ENCODE measurements at places on chromosomes 6 and 20.

GRCh38 chr20:58084566-58084965 is 143.9 kb downstream of the ANKRD60 start:
- DNase-seq = no peak

DNA sequence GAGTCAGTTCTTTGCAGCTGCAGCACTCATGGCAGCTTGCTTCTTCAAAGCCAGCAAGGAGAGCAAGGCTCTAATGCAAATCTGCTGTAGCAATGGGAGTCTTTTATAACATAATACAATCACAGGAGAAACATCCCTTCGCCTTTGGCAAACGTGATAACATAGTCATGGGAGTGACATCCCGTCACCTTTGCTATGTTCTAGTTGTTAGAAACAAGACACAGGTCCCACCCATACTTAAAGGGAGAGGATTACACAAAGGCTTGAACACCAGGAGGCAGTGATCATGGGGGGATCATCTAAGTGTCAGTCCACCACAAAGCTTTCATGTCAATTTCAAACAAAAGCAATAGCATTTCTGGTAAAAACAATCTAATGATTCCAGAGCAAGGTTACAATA is 40.1 kb upstream of the PHACTR2 start:
- DNase-seq = no peak

DNA sequence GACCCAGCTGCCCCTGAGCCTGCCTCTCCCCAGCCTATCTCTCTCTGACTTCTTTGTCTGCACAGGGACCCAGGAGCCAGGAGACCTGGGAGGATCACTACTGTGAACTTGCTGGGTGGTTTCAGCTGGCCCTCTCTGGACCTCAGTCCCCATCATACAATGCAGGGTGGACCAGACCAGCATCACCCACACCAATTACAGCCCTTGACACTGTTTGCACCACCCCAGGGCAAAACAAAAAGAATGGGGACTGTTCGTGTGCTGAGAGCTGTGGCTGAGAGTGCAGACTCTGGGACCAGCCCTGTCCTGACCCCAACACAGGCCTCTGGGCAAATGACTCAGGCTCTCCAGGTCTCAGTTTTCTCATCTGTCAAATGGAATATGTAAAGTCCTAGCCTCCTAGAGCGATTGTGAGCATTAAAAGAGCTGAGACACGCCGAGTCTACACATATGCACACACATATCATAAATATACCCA is 25.4 kb downstream of the PTGIS start:
- no peak for DNase-seq

GRCh38 chr6:166739117-166739975 is 112.3 kb upstream of the RPS6KA2 start:
- DNase-seq = no peak

GRCh38 chr6:30150671-30151395 is 10.2 kb downstream of the TRIM10 start:
- no peak for DNase-seq

- DNase-seq = no peak
Observed at GRCh38 chr6:63734923-63735322, 99.3 kb downstream of the PHF3 start.

DNA sequence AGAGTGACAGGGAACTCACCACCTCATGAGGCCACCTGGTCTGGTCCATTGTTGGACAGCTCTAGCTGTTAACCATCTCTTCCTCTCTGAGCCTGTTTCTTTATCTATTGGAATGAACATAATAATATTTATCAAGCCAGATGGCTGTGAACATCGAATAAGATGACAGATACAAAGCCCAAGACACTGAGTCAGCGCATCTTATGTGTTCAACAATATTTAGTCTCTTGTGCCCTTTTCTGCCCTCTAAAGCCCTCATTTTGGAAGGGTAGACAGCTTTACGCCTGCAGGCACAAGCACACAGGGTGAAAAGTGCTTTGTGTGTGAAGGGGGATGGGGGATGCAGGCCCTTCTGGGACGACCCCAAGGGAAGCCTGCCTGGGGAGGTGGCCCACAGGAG is 164.0 kb downstream of the GRM4 start:
- DNase-seq = no peak

GRCh38 chr6:24504287-24504648 is 9.5 kb downstream of the ALDH5A1 start:
- DNase-seq = no peak

DNA sequence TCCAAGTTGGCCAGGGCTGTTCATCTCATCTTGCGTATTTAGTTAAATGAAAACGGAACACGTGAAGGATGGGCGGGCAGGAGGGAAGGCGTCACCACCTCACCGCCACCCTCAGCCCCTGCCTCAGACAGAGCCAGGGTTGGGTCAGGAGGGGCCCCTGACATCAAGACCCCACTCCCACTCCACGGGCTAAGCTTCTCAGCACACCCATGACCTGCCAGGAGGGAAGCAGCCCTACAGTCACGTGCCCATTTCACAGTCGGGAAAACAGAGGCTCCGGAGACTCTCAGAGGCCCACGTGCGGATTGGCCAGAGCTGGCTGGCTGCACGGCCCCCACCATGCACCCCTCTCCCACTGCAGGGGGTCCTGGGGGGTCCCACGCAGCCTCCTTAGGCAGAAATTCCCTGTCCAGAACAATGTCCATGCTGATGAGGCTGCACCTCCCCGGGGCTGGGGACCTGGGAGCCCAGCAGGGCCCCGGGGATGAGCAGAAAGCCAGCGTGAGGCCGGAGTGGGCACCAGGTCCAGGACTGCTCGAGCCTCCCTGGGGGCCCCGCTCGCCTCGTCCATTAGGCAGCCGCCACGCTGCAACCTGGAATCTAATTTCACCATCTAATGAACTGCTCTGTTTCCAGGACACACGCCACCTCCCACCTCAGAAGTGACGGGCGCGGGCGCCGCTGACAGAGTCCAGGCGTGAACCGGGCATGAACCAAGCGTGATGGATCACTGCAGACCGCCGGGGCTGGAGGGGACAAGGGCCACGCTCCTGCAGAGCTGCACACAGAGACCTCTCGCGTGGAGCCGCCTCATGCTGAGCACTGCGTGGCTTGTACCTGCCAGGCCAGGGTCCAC is 15.8 kb downstream of the KCNQ2 start:
- DNase-seq = no peak

DNA sequence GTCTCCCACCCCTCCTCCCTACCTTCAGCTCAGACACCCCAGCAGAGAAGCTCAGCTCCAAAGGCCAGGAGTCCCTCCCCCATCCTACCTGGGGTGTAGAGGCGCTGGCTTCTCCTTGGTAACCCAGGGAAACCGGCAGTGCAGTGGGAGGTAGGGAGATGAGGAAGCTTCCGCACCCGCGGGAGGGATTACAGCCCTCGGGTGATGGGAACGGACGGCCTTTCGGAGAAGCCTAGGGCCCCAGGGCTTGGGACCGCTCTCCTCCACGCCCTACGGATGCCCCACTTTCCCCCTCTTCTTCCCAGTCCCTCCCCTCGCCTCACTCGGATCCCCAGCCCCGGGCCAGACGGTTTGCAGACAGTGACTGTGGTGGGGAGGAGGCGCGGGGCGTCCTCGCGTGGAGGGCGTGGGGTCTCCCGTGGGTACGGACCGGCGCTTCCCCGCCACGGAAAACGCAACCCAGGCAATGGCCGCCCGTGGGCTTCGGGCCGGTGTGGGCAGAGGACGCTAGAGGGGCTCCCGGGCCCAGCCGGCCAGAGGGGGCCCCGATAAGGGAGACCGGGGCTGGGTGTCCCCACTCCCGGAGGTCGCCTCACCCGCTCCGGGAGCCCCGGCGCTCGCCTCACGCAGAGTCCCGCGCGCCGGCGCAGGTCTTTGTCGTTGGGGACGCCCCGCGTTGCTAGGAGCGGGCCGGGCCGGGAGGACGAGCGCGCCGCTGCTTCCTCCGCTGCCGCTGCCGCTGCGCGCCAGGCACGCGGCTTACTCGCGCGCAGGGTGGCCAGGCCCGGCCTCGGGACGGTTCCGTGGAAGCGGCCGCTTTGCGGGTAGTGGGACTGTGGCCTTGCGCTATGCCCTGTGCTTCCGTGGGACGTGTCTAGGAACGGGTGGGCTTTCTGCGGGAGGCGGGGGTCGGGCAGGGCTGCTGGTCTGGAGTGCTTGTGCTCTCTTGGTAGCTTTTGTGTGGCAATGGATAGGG is 15.8 kb downstream of the AARS2 start:
- no peak for DNase-seq

GRCh38 chr6:18179770-18180356 is 24.6 kb downstream of the KDM1B start:
- DNase-seq = no peak

GRCh38 chr6:133062696-133063306 is 178.4 kb upstream of the EYA4 start:
- DNase-seq = no peak

DNA sequence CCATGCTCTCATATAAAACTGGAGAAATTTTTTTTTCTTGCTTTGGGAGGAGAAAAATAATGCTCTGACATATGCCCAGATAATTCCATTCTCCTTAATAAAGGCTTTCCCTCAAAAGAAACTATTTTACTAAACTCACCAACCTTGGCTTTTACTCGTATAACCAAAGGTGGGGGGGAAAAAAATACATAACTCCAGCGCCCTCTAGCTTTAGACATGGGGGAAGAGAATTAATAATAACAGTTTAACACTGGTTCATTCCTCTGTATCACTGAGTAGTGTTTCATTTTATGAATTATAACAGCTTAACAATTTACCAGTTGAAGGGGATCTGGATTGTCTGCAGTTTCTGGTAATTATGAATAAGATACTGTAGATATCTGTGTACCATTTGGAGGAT is 1226.1 kb downstream of the GRIK2 start:
- DNase-seq = no peak

DNA sequence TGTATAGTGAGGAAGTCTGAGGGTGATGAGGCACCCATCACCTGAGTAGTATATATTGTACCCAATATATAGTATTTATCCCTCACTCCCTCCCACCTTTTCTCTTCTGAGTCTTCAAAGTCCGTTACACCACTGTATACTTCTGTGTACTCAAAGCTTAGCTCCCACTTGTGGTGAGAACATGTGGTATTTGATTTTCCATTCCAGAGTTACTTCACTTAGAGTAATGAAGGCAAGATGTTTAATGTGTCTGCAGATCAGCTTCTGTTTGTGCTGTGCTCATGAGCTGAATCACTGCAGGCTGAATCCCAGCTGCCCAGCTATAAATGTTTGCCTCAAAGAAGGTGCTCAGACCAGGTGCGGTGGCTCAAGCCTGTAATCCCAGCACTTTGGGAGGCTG is 139.3 kb upstream of the FOXA2 start:
- no peak for DNase-seq

GRCh38 chr6:55866128-55866527 is 9.3 kb downstream of the BMP5 start:
- no peak for DNase-seq

- DNase-seq = no peak
Observed at GRCh38 chr20:4195499-4195898, 180.1 kb upstream of the RNF24 start.

GRCh38 chr6:45830441-45831139 is 185.1 kb downstream of the CLIC5 start:
- no peak for DNase-seq

- DNase-seq = no peak
Observed at GRCh38 chr20:47183367-47183766, 173.1 kb downstream of the ZMYND8 start.

DNA sequence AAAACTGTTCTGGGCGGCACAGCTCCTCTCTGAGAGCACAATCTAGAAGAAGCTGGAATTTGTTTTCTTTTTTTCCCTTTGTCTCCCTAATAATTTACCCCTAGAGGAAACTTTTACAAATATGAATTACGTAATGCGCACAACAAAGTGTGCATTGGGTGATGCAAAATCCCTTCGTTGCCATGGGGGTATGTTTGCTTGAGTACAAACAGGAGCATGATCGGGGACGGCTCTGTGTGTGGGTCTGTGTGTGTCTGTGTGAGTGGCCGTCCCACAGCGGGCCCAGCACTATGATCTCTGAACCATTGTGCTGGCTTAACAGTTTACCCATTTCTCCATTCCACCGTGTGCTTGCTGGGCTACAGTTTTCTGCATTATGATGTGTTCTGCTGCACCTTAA is 278.2 kb downstream of the CDC5L start:
- DNase-seq = no peak

DNA sequence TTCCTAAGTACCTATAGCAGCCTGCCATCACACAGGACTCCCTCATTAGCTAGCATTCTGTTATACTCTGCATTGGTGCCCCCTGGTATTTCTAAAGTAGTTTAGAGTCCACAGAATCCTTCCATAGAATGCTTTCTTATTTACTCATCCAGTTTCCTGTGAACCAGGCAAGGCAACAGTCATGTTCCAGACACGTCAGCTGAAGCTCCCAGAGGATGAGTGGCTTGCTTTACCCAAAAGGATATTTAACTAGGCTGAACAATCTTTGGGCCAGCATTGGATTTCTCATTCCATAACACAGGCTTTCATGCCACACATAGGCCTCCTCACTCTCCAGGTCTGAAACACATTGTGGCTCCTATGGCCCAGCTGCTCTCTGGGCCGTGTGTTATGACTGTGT is 203.8 kb upstream of the MAP3K7 start:
- peak; percentile 33 for DNase-seq

DNA sequence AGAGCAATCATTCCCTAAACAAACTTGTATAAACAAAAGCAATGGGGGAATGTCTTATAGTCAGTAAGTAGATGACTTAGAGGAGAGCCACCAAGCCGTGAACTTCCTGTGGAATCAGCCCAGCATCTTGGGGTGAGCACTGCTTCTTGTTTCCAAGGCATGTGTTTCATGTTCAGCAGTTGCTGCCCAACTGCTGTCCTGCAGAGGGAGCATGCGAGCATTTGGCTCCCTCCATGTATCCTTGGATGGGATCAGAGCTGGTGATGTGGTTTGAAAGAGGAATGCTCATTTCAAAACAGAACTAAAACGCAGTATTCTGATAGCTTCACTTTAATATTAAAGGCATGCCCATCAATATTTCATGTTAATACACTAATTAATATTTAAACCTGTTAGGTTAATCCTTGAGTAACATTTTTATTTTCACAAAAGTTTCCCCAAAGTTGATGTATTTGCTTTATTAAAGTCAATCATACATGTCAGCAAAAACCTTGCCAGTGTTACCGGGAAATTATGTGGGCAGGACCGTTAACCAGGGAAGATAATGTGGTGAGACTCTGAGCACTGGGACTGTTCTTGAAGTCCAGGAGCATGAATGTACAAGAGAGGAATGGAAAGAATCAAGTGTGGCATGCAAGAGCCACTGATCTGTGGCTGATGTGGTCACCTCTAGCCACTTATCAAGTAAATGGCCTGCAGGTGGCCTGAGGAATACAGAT is 172.1 kb upstream of the GGTLC1 start:
- peak; percentile 29 for DNase-seq

DNA sequence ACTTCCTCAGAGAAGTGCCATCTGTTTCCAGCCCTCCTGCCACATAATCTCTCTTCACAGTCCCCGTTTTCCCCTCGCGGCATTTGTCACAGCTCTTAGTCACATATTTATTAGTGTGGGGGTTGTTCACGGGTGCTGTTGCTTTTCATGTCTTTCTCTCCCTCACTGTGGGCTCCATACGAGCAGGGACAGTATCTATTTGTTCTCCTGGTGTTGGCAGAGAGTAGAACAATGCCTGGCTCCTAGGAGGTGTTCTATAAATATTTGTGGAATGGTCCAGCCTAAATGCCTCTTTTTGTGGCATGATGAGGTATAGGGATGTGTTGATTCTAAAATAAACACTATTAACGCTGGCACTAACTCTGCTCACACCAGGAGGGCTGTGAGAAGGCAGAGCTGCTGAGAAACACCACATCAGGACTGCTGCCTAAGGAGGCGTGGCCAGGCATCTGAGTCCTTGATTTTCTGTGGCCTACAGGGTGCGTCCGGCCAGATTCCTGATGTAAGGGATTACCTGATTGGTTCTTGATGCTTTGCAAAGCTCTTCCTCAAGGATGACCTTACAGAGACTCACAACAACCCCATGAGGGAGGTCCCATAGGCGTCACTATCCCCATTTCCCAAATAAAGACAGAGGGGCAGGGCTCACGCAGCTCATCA is 219.8 kb upstream of the ARID1B start:
- DNase-seq = no peak

GRCh38 chr20:58640446-58640845 is 10.6 kb upstream of the STX16 start:
- no peak for DNase-seq

Data from AG04450 (cell line).